ENCODE measurements at places on chromosomes 3 and 15.

- no peak for DNase-seq
Measured at GRCh38 chr3:171184372-171184771, 157.9 kb upstream of the SLC2A2 start.

DNA sequence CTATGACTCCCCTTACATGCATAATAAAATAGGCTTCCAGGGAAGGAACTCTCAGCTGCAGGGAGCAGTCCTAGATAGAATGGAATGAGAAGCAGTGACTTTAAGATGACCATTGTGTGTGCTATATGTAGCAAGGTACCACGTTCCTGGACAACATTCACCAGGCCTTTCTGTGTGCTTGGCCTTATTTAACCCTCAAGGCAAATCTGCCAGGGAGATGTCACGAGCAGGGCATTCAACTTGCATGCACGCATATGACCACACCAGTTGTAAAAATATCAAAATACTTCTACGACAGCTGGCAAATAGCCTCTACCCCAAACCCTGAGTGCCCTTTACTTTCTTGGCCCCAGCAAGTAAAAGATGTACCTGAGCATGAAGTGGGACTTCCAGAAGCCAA lies 197.3 kb upstream of the ST8SIA2 start:
- no peak for DNase-seq

DNA sequence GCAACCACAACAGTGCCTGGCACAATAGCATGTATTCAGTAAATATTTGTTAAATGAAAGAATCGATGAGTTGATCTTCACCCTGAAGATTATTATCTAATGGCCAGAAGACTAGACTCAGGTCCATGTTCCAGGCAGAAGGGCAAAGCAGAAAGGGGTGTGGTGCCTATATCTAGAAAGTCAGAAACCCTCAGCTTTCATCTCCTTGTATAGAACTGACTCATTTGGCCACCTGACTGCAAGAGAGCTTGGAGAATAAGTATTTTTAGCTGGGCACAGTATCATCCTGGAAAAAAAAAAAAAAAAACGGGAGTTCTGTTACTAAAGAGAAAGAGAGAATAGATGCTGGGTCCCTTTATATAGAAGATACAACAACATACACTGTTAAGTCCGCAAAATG lies 69.7 kb upstream of the SPRED1 start:
- no peak for DNase-seq

GRCh38 chr15:48520376-48521155 lies 124.9 kb downstream of the FBN1 start:
- DNase-seq = no peak

GRCh38 chr15:76340198-76340802 lies 3.7 kb downstream of the ISL2 start:
- peak; percentile 25 for DNase-seq

DNA sequence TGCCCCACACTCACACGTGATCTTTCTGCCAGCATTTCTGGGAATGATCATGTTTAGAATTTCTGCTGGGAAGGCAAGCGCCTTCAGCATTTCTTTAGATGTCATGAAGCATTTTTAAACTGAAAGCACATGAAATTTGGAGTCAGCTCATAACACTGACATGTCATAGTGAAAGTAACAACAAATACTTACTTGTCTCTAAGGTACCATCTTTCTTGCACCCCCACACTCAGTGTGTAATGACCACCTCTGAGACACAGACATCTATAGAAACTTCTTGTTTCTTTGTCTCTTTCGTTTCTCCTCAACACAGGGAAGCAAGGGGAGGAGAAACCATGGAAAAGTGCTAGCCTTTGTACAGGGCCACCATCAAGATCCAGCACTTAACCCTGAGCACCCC lies 171.7 kb downstream of the RORA start:
- DNase-seq = no peak

DNA sequence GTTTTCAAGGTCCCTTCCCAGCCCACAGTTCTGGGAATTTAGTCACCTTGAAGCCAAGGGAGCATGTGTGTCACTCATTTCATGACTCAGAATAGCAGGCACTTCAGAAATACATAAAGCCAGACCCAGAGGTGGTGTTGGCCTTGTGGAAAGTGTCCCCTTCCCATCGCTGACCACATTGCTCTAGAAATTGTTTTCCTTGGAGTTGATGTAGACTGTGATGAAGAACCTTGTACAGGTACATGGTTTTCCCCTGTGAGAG lies 158.8 kb downstream of the SLCO3A1 start:
- no peak for DNase-seq

GRCh38 chr3:117104792-117105191 lies 395.2 kb downstream of the TUSC7 start:
- no peak for DNase-seq

- DNase-seq = no peak
Measured at GRCh38 chr15:71218272-71218805, 103.1 kb downstream of the THSD4 start.

DNA sequence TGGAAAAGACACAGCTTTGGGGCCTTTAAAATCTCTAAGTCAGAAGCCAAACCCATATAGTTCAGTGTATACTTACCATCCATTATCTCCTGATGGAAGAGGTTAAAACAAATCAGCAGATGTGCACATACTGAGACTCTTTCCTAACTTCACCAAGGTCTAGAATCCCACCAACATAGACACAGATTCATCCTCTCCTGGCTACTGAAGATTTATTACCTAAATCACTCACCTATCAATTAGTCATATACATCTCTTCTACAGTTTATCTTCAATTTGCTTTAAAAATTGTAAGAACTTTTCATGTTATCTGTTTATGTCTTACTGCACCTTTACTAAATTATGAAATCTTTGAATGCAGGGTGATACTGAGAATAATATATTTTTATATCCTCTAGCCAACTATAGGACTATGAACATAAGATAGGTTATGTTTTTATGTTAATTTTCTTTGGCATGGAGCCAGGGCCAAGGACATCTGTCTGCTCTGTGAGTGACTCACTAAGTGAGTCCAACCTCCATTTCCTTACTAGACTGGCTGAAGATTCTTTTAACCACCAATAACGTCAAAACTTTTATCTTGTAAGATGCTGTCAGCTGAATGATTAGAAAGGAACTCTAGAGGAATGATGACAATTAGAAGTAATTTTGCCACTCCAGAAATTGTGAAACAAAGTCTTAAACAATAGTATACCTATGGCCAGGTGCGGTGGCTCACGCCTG lies 397.6 kb downstream of the FOXP1 start:
- no peak for DNase-seq

DNA sequence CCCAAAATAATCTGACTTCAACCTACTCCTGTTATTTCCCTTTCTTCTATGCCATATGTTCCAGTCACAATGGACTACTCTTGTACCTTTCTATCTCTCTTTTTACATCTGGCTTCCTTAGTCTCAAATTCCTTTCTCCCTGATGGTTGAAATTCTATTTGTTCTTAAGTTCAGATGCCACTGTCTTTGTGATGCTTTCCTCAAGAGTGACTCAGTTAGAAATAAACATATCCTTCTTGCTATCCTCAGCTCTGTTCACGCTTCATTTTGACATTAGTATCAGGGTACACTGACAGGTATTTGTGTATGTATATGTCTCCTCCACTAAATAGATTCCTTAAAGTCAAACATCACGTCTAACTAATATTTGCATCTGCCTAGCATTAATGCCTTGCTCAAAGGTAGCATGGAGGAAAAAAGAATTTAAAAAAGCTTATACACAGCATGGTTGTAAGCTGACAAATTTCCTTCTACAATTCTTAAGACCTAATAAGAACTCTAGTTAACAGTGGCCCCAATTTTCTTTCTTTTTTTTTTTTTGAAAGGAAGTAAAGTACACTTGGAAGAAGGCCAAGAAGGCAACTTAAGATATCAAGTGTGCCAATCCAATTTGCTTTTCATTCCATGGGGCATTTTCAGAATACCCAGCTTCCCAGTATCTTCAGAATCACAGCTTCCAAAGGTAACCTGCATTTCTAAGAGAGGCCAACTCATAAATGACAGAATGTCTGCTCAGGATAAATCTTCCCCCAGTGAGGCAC lies 58.0 kb downstream of the CHAC1 start:
- DNase-seq = no peak

DNA sequence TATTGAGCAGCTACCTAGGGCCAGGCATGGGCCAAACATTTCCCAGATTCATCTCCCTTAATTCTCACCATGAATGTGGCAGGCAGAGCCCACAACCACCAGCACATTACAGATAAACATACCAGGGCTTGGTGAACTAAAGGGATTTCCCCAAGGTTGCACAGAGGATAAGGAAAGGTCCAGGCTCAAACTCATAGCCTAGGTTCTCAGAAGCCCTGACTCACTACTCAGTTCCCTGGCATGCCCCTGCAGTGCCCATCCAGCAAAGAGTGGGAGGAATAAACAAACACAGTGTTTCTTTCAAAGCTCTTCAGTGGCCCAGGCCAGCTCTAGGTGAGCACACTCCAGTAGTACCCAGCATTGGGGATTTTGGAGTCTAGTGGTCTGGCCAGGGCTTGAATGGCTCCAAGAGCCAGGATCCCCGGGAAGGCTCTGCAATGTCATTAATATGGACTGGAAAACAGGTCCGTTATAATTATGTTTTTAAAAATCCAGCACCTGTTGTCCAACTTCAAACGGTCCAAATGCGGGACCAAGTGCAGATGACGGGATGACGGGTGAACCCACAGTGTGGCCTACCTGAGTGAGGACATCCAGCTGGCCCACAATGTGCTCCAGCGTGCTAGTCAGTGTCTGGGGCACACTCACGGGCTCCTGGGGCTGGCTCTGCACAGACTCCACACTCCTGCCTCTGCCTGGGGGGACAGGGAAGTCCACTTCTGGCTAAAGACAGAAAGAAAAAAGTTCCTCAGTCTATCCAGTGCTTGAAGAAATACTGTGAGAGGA lies 39.8 kb upstream of the DUSP7 start:
- no peak for DNase-seq

GRCh38 chr3:71101626-71102025 lies 481.9 kb downstream of the FOXP1 start:
- no peak for DNase-seq

GRCh38 chr3:88142094-88142624 lies 7.6 kb upstream of the C3orf38 start:
- DNase-seq = no peak
